ENCODE measurements at places on chromosomes 2 and 18.
A peak's percentile ranks its signal among the peaks of the same experiment; 100 is the strongest.

- DNase-seq: no peak
Observed at GRCh38 chr2:207619764-207620203, 5.4 kb downstream of the METTL21A start.

DNA sequence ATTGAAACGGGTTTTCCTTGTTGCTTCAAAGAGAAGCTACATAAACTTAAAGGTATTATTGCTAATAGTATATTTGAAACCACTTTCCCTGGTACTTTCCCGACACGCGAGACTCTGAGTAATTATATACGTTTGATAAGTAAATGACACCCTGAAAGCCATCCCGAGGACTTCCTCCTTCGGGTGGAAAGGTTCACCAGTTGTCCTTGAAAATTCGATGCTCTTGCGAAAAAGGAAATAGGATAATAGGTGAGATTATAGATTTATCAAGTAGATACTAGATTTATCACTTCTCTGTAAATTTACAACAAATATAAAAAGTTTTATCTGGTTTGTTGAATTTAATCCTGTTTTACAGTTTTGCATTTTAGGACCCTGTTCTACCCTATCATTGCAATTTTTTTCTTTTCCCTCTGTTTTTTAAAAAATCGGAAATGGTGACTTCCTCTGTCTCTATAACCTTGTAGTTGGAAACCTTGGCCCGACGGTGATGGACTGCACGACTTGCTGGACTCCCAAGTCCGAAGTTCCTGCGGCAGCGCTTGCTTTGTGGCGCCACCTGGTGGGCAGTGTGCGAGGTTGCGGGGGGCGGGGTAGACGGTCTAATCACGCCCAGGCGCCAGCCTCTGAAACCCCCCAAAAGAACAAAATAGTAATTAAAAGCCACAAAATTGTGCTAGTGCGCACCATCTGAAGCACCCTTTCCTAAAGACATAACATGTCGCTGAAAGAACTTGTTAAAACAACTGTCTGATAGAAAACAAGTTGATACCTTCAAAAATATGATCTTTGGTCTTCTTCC is 972 bp upstream of the DLX2 start:
- peak; percentile 89 for DNase-seq

DNA sequence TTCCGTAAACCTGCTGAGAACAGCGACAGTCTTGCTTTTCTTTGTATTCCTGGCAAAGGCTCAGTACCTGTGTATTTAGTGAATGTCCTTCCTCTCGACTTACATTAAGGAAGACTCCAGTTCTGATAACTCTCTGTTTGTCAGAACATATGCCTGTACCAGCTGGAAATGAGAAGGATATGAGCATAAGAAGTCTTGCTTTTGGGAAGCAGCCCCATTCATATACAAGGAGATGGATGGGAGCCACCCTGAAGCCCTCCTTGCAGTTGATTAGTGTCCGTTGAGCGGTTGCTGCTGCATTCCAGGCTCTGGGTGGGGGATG is 59.8 kb downstream of the SH3BP4 start:
- DNase-seq: no peak

DNA sequence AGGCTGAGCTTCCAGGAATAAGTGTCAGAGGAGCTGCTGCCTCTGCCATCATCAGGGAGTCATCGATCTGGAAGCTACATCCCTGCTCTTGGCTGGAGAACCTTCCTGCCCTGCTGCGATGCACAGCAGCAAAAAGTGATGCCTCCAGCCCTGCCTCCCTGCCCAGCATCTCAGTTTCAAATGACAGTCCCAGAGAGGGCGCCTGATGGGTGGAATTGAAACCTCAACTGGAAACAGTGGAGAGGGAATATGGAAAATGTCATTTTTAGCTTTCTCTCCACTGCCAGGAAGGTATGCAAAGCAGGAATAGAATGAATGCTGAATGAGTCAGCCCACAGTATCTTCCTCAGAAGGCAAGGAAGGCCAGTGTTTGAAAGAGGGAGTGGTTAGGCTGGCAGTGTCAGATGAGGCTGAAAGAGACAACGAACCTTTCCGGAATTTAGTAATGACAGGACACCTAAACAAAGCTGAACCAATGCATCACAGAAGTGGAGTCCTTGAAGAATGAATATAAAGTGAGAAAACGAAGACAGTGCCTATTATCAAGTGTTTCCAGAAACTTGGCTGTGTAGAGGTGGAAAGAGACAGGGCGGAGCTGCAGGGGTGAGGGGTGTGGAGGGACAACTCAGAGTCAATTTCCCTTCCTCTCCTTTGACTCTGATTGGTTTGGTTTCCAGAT is 153.9 kb upstream of the NDUFV2 start:
- DNase-seq: no peak

- DNase-seq: no peak
Observed at GRCh38 chr2:61425605-61426155, 45.2 kb downstream of the USP34 start.

- no peak for DNase-seq
Observed at GRCh38 chr2:96591054-96591453, 47.1 kb downstream of the KANSL3 start.

GRCh38 chr2:139652385-139652784 is 872.2 kb upstream of the NXPH2 start:
- no peak for DNase-seq

GRCh38 chr2:153986488-153987229 is 114.9 kb downstream of the GALNT13 start:
- no peak for DNase-seq

- DNase-seq: no peak
Observed at GRCh38 chr2:102099536-102100298, 42.8 kb upstream of the IL1R1 start.

GRCh38 chr2:112691881-112692281 is 28.9 kb upstream of the NT5DC4 start:
- peak; percentile 36 for DNase-seq
